ENCODE measurements at places on chromosomes 3 and 15. TPM values are rescaled to one million over a fixed set of nuclear protein-coding genes. Genes with fewer than 3 reads are reported as not detected.

GRCh38 chr3:156812521-156813335 is 13.4 kb upstream of the LEKR1 start:
- no peaks in the 10 kb centered on the region for H3K36me3 ChIP-seq
- no peak overlapping the region for H3K4me3 ChIP-seq
- no peaks in the 10 kb centered on the region for H3K27me3 ChIP-seq
- peaks cover 17% of the 10 kb centered on the region for H3K4me1 ChIP-seq

DNA sequence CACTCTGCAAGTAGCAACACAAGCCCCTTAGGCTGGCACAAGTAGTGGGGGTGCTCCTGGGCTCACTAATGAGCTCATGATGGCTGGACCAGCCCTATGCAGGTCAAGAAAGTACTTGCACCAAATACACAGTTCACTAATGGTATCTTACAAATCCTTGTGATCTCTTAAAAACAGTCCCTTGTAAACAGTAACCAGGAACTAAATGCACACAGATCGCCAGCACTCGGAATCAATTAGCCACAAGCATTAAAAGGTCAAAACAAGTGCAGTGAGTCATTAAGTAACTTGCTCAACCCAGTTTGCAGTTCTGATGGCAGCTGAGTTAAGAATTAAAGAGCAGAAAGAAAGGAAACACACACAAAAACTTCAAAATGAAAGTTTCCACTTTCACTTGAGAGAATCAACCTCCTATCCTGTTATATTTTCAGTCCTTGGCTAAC is 43.2 kb downstream of the ARHGEF3 start:
- no peaks in the 10 kb centered on the region for H3K27me3 ChIP-seq
- DNase-seq: peak; percentile 58
- H3K4me3 ChIP-seq: no peak overlapping the region
- peak overlapping the region; percentile 36 for H3K27ac ChIP-seq

GRCh38 chr3:194869482-194870169 is 183.9 kb downstream of the FAM43A start:
- H3K27me3 ChIP-seq: peaks cover 8% of the 10 kb centered on the region
- H3K36me3 ChIP-seq: no peaks in the 10 kb centered on the region
- no peak for DNase-seq
- H3K27ac ChIP-seq: no peak overlapping the region

DNA sequence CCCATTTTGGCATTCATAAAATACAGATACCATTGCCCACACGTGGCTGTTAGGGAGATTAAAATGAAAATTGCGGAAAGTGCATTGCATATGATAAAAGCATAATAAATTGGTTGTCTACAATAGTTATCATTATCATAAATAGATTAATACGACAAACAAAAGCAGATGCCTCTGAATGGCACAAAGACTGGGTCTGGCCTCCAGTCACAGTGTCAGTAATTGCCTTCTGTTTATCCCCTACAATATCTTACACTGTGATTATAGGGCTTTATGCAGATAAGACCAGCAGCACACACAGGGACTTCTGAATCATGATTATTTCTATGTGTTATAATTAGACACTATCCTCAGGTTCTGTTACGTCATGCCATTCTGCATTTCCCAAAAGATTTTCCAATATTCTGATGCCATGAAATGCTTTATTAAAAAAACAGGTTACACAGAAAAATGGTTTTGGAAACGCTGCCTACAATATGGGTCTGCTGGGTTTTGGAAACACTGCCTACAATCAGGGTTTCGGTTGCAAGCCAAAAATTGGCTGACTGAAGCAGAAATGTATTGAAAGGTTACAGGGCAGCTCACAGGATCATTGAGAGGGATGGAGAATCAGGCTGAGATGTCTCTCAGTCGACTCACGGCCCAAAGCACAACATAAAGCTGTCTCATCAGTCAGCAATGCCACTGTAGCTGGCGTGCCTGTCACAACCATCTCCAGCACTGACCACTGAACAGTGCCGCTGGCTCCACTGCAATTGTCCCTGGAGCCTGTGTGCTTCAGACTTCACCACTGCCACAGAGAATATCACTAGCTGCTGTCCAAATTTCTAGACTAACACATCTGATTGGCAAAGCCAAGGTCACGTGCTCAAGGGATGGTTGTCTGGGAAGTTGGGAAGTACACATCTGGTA is 248.1 kb downstream of the ERC2 start:
- no peaks in the 10 kb centered on the region for H3K27me3 ChIP-seq
- H3K36me3 ChIP-seq: no peaks in the 10 kb centered on the region

The RETNLB gene
- not detected for total RNA-seq

The SAMMSON gene
- not detected for total RNA-seq

The TGM4 gene
- total RNA-seq: not detected

The STRA6 gene
- not detected for total RNA-seq

The CASR gene
- total RNA-seq: 0.03 TPM

The CCDC80 gene
- total RNA-seq: not detected

The NEIL1 gene
- total RNA-seq: 30.5 TPM

DNA sequence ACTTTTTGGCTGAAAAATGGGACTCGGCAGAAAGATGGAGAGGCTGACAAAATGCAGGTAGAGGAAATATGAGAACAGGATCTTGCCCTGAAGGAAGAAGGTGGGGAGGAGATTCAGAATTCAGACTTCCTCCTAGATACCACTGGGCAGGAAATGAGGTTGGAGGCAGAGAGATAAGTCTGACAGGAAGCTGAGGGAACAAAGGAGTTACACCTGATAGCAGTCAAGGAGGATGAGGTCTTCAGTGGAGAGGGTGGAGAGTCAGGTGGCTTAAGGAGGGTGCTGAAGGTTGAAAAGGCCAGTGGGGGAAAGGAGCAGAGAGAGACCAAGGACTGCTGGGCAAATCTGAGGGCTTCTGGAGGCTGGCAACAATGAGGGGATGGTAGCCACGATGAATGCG is 56.8 kb downstream of the CCR4 start:
- peaks cover 41% of the 10 kb centered on the region for H3K4me1 ChIP-seq
- peak overlapping the region; percentile 13 for H3K27ac ChIP-seq
- no peaks in the 10 kb centered on the region for H3K27me3 ChIP-seq
- no peak for DNase-seq
- peaks cover 26% of the 10 kb centered on the region for H3K36me3 ChIP-seq
- H3K4me3 ChIP-seq: no peak overlapping the region

The TOPBP1 gene
- 32.4 TPM for total RNA-seq

The DCP1A gene
- 60.1 TPM for total RNA-seq

- no peaks in the 10 kb centered on the region for H3K4me1 ChIP-seq
- no peaks in the 10 kb centered on the region for H3K36me3 ChIP-seq
Measured at GRCh38 chr15:46301826-46302225, 667.0 kb downstream of the SQOR start.

The NR2E3 gene
- total RNA-seq: not detected

The SLC28A2 gene
- total RNA-seq: not detected

DNA sequence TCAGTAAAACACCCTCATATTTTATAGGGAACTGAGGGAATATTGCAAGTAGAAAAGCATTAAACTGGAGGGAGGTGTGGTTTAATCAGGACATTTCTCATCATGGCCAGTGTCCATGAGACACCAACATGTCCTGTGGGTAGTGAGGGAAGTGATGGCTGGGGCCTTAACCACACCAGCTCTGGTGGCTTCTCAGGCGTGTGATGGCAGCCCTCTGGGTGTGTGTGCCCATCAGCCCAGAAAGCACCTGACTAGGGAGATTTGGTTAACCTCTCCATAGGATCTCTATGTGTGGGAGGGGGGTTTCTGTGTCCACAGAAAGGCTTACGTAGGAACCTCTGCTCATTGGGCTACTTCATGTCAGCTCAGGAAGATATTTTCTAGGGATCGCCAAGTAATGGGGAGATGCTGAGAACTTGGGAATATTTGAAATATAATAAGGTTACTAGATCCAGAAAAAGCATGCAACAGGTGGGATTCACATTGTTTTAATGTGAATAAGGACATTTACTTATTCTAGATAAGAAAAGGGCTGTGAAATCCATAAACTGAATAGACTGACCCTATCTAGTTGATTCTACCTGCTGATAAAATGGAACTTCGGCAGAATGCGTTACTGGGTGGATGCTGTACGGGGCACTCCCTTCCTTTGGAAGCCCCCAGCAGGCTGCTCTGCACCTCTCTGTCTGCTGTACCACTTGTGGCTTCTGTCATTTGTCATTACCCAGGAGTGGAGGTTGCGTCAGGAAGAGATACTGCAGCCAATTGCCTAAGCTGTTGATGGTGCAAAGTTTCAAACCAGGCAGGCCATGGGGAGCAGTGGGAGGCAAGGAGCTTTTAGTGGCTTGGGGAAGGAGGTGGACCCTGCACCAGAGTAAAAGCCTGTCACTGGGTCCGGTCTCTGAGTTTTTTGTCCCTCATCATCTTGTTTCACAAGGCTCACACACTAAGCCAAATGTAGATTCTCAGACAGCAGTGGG is 21.5 kb downstream of the PDHB start:
- H3K4me1 ChIP-seq: no peaks in the 10 kb centered on the region
- DNase-seq: no peak
- no peak overlapping the region for H3K27ac ChIP-seq
- peaks cover 29% of the 10 kb centered on the region for H3K36me3 ChIP-seq

The GOLGA6L4 gene
- 3.0 TPM for total RNA-seq

- no peak overlapping the region for H3K27ac ChIP-seq
- H3K4me1 ChIP-seq: peaks cover 4% of the 10 kb centered on the region
- DNase-seq: no peak
- no peaks in the 10 kb centered on the region for H3K27me3 ChIP-seq
- H3K4me3 ChIP-seq: no peak overlapping the region
Measured at GRCh38 chr15:40430271-40430805, 10.4 kb upstream of the BAHD1 start.

GRCh38 chr3:13277860-13278531 is 142.1 kb downstream of the NUP210 start:
- H3K27me3 ChIP-seq: peaks cover 11% of the 10 kb centered on the region
- H3K36me3 ChIP-seq: no peaks in the 10 kb centered on the region
- H3K27ac ChIP-seq: no peak overlapping the region
- no peak overlapping the region for H3K4me3 ChIP-seq
- no peak for DNase-seq

GRCh38 chr3:127156338-127157050 is 36.4 kb upstream of the PRR23E start:
- H3K4me3 ChIP-seq: no peak overlapping the region
- H3K36me3 ChIP-seq: no peaks in the 10 kb centered on the region
- no peaks in the 10 kb centered on the region for H3K4me1 ChIP-seq
- H3K27me3 ChIP-seq: peaks cover 4% of the 10 kb centered on the region
- no peak for DNase-seq

The EFHB gene
- total RNA-seq: 0.99 TPM

GRCh38 chr3:140630866-140631265 is 47.0 kb upstream of the TRIM42 start:
- H3K4me3 ChIP-seq: no peak overlapping the region
- no peak overlapping the region for H3K27ac ChIP-seq
- H3K36me3 ChIP-seq: no peaks in the 10 kb centered on the region
- H3K4me1 ChIP-seq: no peaks in the 10 kb centered on the region
- no peaks in the 10 kb centered on the region for H3K27me3 ChIP-seq

The SST gene
- total RNA-seq: not detected

The TMEM158 gene
- total RNA-seq: not detected

GRCh38 chr15:99324082-99324620 is 72.9 kb downstream of the LRRC28 start:
- no peak overlapping the region for H3K4me3 ChIP-seq
- no peaks in the 10 kb centered on the region for H3K36me3 ChIP-seq
- no peak for DNase-seq

The CLSTN2 gene
- not detected for total RNA-seq

DNA sequence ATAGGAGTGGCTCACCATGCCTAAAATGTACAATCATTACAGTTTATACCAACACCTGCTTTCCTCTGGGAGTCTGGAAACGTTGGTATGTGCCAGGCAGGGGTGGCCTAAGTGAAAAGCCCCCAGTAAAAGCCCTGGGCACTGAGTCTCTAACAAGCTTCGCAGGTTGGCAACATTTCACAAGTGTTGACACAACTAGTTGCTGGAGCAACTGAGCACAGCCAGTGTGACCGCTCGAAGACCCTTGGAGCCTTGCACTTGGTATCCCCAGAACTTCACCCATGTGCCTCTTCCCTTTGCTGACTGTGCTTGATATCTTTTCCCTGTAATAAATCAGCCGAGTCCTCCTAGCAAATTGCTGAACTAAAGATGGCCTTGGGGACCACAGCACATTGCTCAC is 2.7 kb downstream of the RIOX2 start:
- peaks cover 31% of the 10 kb centered on the region for H3K36me3 ChIP-seq
- H3K27me3 ChIP-seq: no peaks in the 10 kb centered on the region
- H3K4me1 ChIP-seq: peaks cover 37% of the 10 kb centered on the region
- H3K27ac ChIP-seq: no peak overlapping the region
- H3K4me3 ChIP-seq: no peak overlapping the region

DNA sequence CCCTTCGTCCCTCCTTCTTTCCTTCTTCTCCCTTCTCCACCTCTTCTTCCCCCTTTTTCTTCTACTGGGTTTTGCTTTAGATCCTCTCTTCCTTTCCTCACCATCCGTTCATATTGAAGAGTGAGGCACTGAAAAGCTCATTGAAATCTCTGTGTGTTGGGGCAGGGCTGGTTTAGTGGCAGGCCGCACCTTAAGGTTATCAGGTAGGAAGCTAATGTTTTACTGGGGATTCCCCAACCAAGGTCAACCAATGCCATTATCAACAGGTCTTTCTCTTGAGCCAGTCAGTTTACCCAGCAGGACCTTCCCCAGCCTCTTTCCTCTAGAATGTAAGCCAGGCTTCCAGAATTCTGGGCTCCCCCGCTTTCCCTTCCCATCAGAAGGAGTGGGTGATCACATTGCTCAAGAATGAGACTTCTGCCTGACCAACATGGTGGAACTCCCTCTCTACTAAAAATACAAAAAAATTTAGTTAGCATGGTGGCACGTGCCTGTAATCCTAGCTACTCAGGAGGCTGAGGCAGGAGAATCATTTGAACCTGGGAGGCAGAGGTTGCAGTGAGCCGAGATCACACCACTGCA is 11.5 kb upstream of the VPS8 start:
- H3K36me3 ChIP-seq: no peaks in the 10 kb centered on the region
- peaks cover 5% of the 10 kb centered on the region for H3K27me3 ChIP-seq
- H3K27ac ChIP-seq: no peak overlapping the region
- H3K4me1 ChIP-seq: no peaks in the 10 kb centered on the region

DNA sequence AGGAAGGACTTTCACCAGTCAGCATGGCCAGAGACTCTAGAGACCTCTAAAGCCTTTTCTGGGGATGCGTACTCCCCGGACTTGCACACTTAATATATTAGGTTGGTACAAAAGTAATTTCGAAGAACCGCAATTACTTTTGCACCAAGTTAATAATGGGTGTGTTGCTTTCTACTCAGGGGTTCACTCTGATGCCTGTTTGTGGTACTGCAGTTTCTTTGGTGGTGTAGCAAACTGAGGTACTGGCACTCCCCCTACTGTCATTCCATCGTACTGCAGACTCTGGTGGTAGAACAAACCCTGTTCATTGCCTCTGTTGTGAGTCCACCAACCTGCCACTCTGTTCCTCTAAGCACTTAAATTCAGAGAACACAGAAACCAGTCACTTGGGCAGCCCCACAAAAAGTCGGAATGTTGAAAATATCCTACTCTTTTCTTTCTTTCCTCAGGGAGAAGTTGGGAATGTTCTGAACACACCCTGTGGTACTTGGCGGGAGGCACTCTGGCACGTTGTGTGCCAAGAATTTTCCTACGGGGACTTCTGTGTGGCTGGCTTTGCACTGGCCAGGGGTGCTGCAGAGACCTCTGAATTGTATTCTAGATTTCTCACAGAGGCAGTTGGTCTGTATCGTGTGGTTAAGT is 46.3 kb downstream of the GABRG3 start:
- H3K36me3 ChIP-seq: no peaks in the 10 kb centered on the region
- H3K4me3 ChIP-seq: no peak overlapping the region
- no peaks in the 10 kb centered on the region for H3K4me1 ChIP-seq
- no peak for DNase-seq

GRCh38 chr3:124797426-124797945 is 67.2 kb downstream of the UMPS start:
- H3K4me1 ChIP-seq: no peaks in the 10 kb centered on the region
- no peaks in the 10 kb centered on the region for H3K36me3 ChIP-seq
- no peak for DNase-seq

Measured in CD4-positive, alpha-beta T cell (primary cell).